ENCODE measurements at places on chromosomes 16 and 17. TPM values are rescaled to one million over a fixed set of nuclear protein-coding genes. Genes with fewer than 3 reads are reported as not detected.

Gene C17orf100
- total RNA-seq = 2.9 TPM

Gene CTRB2
- total RNA-seq = not detected

Gene PIK3R6
- under 0.01 TPM for total RNA-seq

Gene SYT17
- 8.2 TPM for total RNA-seq

Gene CACNA1H
- total RNA-seq = 14.7 TPM

Gene GAST
- total RNA-seq = not detected

Gene TNP2
- total RNA-seq = not detected

Gene ATXN7L3
- 64.4 TPM for total RNA-seq

Gene SLC35G3
- not detected for total RNA-seq

Gene DNAJA2
- 128 TPM for total RNA-seq

Gene DOC2B
- total RNA-seq = 35.1 TPM

Gene RPTOR
- total RNA-seq = 12.2 TPM

Gene CLEC18A
- total RNA-seq = 0.82 TPM

Gene ZNF19
- total RNA-seq = 6.5 TPM

DNA sequence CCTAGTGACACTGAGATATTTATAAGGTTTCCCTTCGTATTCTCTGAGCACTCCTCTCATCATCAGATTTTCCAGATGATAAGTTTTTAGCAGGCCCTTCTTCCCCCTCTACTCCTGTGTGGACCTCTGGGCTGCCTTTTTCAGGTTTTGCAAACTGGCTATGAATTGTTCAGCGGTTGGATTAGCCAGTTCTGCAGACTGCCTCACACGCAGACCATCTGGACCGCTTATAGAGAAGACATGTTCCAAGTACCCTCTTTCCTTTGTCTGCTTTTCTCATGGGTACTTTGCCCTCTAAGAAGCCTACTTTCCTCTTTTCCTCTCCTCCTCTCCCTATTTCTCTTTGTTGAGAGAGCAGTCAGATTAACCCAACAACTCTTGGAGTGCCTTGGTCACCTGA lies 111.6 kb downstream of the GRIN2A start:
- DNase-seq = no peak

- no peak for DNase-seq
These were observed 16.6 kb upstream of the C1QTNF8 start for GRCh38 chr16:1112506-1113184.

GRCh38 chr17:18920911-18921441 lies 31.0 kb upstream of the SLC5A10 start:
- no peak for DNase-seq

- no peak for DNase-seq
These were observed 4.6 kb downstream of the METTL9 start for GRCh38 chr16:21603928-21604327.

DNA sequence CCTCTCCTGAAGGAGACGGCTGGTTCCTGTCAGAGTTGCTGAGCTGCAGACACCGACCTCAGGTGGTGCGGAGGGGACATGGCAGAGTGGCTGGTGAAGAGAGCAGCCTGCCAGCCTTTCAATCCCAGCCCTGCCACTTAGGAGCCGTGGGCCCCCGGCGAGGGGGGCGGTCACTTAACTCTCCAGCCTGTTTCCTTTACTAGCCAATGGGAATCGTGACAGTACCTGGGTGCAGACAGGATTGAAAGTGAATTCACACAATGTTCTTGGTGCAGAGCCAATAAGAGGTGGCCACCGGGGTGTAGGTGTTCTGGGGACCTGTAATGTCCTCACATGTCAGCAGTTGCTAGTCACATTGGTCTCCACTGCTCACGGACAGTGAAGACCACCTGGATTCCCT lies 13.5 kb downstream of the ACE start:
- DNase-seq = no peak

- peak; percentile 51 for DNase-seq
These were observed 123.8 kb downstream of the SMG6 start for GRCh38 chr17:2179615-2180295.

GRCh38 chr16:886802-887731 lies 83.7 kb downstream of the LMF1 start:
- DNase-seq = no peak

DNA sequence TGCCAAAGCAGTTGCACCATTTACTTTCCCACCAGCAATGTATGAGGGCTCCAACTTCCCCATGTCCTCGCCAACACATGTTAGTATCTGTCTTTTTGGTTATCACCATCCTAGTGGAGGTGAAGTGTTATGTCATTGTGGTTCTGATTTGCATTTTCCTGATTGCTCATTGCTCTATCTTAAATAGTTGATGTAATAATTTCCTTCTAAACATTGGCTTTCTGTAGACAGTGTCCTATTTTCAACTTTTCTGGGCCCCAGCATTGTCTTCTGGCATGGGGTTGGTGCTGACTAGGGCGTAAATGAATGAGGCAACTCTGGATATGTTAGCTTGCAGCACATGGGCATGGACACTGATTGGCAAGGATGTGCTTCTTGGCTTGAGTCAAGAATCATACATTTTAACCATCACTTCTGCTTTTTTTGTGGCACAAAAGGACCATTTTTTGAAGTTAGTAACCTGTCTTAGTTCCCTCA lies 25.1 kb downstream of the PLCG2 start:
- no peak for DNase-seq

- no peak for DNase-seq
These were observed 5.7 kb upstream of the DLX4 start for GRCh38 chr17:49963309-49963625.

DNA sequence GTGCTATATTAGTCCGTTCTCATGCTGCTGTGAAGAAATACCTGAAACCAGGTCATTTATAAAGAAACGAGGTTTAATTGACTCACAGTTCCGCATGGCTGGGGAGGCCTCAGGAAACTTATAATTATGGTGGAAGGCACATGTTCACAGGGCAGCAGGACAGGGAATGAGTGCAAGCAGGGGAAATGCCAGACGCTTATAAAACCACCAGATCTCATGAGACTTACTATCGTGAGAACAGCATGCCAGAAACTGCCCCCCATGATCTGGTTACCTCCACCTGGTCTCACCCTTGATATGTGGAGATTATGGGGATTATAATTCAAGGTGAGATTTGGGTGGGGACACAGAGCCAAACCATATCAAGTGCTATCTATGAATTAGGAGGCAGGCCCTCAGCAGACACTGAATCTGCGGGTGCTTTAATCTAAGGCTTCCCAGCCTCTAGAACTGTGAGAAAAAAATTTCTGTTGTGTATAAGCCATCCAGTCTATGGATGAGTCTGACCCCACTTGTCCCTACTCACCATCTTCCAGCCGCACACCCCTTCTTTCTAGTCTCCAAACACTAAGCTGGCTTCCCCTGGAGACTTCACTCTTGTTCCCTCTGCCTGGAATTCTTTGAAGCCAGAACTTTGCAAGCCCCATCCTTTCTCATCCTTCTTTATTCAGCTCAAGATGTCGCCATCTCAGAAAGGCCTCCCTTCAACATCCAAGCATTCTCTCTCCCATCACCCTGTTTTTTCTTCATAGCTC lies 772 bp upstream of the NUP93 start:
- no peak for DNase-seq

GRCh38 chr16:72371307-72372086 lies 199.5 kb upstream of the PMFBP1 start:
- DNase-seq = no peak

DNA sequence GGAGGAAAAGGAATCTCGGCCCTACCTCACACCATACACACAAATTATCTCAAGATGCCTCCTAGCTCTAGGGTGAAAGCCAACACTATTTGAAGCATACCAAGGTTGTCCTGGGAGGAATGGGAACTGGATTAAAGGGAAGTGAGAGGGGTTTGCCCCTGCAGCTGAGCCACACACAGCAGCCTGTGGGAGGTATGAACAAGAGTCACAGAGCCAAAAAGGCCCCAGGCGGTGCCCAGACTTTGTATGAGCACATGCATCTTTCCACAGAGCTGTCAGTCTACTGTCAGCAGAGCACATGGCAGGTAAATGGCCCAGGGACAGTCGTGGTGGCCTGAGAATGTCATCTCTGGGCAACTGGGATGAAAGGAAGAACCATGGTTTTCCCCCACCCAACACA lies 31.0 kb upstream of the RCVRN start:
- no peak for DNase-seq

- no peak for DNase-seq
These were observed 781 bp downstream of the ARHGDIA start for GRCh38 chr17:81870131-81870980.

DNA sequence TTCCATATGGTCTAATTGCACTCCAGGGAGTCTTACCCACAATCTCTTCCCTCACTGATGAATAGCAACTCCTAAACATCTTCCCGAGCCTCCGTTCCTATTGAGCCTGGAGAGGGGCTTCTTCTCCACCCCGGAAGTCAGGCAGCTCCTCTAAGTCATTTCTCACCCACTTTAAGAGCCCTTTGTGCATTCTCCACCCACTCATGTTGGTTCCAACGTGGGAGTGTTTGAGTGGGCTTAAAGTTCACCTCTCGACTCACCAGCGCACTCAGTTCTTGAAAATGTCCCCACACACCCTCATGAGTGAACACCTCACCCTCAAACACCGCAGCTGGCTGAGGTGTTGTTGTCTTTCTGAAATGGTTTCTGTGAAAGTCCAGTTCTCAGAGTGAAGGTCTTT lies 67.6 kb downstream of the TMEM114 start:
- no peak for DNase-seq

GRCh38 chr16:14511800-14512135 lies 118.3 kb downstream of the PARN start:
- DNase-seq = no peak

DNA sequence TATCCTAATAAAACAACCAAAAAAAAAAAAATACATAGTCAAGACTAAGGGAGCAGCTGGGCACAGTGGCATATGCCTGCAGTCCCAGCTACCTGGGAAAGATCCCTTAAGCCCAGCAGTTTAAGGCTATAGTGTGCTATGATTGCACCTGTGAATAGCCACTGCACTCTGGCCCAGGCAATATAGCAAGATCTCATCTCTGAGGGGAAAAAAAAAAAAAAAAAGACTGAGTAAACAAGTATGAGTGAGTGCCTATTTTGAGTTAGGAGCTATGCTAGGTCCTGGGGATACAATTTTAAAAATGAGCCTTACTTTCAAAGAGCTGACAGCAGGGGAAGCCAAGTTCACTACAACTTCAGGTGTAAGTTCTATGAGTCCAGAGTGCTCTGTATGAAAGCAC lies 55.4 kb downstream of the GRB2 start:
- no peak for DNase-seq

- DNase-seq = peak; percentile 49
These were observed 630 bp downstream of the RNFT1 start for GRCh38 chr17:59963738-59964481.

- DNase-seq = no peak
These were observed 162.8 kb upstream of the ANKFN1 start for GRCh38 chr17:55990332-55991006.

GRCh38 chr17:18988546-18989173 lies 15.9 kb downstream of the FAM83G start:
- no peak for DNase-seq

GRCh38 chr17:82236142-82236971 lies 7.5 kb downstream of the SLC16A3 start:
- peak; percentile 84 for DNase-seq

DNA sequence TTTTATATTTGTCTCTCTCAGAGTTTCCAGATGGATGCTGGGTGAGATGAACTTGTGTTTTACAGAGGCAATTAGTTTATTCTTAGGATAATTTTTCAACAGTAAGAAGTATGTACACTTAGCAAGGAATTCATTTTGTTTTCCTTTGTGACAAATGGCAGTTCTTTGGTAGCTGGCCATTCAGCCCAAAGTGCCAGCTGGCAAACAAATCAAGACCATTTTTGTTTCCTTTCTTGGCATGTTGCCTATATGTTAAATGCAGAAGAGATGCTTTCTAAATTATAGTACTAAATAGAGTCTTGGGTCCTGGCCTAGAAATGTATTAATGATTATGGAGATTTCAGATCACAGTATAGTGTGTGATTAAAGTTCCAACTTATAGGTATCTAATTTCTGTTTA lies 337.1 kb downstream of the CNTNAP4 start:
- DNase-seq = no peak

DNA sequence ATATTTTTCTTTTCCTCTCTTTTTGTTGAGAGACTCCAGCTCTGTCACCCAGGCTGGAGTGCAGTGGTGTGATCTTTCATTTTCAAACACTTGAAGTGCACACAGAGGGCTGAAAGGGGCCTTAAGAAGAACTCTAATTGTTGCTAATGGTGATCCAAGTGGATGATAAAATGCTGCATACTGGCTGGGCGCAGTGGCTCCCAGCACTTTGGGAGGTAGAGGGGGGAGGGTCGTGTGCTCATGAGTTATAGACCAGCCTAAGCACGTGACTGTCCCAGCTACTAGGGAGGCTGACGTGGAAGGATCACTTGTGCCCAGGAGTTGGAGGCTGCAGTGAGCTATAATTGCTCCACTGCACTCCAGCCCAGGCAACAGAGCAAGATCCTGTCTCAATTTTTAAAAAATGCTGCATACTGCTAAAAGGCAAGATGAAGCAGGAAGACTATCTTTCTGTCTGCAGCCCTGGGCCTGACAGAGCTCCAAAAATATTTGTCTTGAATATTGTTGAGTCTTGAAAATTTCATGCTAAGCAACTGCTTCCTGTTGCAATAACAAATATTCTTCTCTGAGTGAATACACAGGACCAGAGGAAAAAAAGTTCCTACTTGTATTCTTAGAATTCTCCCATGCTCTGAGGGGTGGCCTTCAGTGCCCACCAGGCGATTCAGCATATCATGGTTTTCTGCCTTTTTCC lies 63.7 kb upstream of the AKTIP start:
- no peak for DNase-seq

DNA sequence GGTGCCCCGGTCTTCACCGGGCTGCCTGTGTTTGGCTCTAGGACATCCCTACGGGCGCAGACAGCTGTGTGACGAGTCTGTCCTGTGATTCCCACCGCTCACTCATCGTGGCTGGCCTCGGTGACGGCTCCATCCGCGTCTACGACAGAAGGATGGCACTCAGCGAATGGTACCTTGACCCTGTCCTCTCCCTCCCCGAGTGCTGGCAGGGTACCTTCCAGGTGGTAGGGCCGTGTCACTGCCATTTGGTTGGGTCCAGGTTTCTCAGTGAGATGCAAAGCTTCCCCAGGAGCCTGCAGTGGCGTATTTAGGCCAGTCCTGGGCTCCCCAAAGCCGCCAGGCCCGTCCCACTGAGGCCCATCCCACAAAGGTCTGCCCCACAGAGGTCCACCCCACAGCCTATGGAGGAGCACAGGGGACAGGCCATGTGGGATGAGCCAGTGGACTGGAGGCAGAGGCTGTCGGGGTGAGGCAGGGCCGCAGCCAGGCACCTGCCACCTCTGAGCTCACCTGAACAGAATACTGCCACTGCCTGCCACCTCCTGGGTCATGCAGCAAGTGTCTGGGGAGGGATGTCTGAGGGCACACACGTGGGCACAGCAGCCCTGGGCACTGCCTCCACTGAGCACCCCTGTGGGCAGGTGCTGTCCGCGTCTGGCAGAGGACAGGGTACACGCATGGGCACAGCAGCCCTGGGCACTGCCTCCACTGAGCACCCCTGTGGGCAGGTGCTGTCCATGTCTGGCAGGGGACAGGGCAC lies 31.4 kb upstream of the CHMP6 start:
- DNase-seq = no peak

- no peak for DNase-seq
These were observed 51.2 kb upstream of the DHX40 start for GRCh38 chr17:59513934-59514841.
